ENCODE measurements at places on chromosomes 12 and 14.

DNA sequence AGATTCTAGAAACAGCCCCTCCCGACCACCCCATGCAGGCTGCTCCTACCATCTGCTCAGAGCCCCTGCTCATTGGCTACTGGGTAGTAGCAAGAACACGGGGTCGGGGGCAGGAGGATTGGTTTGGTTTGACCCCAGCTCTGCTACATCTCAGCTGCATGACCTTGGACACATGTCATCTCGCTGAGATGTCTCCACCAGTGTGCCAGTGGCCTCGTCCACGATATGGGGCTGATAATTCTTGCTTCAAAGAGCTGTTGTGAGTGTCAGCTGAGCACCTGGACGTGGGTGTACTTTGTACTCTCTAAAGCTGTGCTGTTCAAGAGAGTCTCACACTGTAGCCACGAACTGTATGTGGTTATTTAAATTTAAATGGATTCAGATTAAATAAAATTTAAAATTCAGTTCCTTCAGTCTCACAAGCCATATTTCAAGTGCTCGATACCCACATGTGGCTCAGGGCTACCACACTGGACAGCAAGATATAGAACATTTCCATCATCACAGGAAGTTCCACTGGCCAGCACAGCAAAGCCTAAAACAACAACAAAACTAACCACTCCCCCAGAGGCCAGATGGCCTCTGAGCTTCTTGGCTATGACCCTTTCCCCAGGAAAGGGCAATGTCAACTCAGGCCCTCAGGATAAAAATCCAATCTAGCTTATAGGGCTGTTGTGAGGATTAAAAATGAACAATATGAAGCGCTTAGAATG, 18.6 kb downstream of the LTBP2 start:
- peak overlapping the region; percentile 58 for H3K27ac ChIP-seq
- DNase-seq: no peak
- H3K27me3 ChIP-seq: no peaks in the 10 kb centered on the region
- H3K4me1 ChIP-seq: peaks cover 29% of the 10 kb centered on the region
- H3K36me3 ChIP-seq: no peaks in the 10 kb centered on the region

DNA sequence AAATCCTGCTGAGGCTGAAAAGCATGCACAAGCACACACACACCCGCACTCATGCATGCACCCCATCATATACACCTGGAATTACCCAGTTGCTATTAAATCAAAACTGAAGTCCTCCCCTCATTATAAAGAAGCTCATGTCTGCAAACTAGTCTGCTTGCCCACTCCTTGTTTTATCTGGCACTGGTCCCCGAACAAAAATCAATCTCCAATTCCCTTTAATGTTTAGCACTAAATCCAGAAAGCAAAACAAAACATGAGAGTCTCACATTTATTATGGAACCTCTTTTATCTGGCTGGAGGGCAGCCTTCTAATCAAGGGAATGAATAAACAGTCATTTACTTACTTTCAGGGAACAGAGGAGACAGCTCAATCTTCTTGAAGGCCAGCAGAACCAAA, 1093.4 kb upstream of the FLRT2 start:
- no peaks in the 10 kb centered on the region for H3K36me3 ChIP-seq
- no peaks in the 10 kb centered on the region for H3K4me1 ChIP-seq
- H3K27ac ChIP-seq: no peak overlapping the region

GRCh38 chr12:3680919-3681594, 71.9 kb downstream of the CRACR2A start:
- DNase-seq: no peak
- H3K27ac ChIP-seq: no peak overlapping the region
- no peaks in the 10 kb centered on the region for H3K27me3 ChIP-seq

- no peak overlapping the region for H3K4me3 ChIP-seq
- H3K27ac ChIP-seq: no peak overlapping the region
- H3K4me1 ChIP-seq: no peaks in the 10 kb centered on the region
- no peaks in the 10 kb centered on the region for H3K36me3 ChIP-seq
These were observed 37.1 kb downstream of the CMAS start for GRCh38 chr12:22083167-22083566.

DNA sequence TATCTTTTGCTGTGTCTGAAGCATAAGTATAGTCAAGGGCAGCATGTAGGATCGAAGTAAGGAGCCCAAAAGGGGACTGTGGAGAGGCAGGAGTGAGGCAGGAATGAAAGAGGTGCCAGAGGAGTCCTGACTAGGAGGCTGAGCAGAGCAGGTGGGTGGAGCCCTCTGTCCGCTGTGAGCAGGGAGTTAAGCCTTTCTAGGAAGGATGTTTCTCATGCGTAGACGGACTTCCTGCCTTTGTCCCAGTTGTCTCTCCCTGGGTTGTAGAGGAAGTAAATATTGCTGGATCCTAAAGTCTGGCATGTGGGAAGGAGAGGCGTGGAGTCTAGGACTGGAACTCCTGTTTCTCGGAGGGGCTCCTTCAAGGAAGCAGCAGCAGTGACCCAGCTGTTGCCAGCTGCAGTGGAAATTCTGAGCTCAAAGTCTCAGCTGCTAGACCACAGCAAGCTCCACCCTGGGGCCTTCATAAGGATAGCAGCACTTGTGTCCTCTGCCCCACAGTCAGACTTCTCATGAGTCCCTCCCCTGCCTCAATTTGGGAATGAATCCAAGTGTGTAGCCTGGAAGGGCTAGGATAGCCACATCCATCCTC, 44.0 kb downstream of the RBMS2 start:
- DNase-seq: no peak
- no peaks in the 10 kb centered on the region for H3K27me3 ChIP-seq
- no peak overlapping the region for H3K27ac ChIP-seq

DNA sequence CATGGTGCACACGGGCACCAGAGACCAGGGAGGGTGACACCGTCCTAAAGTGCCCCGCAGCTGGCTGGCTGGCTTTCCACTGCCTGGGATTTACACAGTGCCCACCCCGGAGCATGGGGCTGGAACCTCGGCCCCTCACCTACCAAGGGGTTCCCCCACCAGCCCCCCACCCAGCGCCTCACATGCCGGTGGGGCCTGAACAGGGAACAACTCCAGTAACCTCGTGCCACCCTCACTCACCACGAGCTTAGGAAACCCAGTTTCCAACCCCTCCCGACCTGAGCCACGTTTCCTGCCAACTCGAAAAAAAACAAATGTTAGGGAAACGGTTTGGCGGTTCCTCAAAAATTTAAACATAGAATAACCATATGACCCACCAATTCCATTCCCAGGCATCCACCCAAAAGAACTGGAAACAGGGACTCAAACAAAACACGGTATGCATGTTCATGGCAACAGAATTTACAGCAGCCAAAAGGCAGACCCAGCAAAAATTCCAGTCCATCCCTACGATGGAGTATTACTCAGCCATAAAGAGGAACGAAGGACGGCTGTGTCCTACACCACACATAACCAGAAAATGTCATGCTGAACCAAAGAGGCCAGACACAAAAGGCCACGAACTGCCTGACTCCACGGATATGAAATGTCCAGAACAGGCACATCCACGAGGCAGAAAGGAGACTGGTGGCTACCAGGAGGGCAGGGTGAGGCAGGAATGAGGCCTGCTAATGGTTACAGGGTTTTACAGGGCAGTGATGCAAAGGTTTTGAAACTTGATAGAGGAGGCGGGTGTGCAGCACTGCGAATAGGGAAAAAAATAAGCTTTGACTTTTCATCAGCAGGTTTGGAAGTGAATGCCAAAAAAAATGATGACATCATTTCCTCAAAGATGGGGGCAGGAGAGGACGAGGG, 68.9 kb downstream of the NCOR2 start:
- H3K36me3 ChIP-seq: peaks cover 5% of the 10 kb centered on the region
- H3K27me3 ChIP-seq: no peaks in the 10 kb centered on the region
- no peak for DNase-seq
- peaks cover 22% of the 10 kb centered on the region for H3K4me1 ChIP-seq
- no peak overlapping the region for H3K27ac ChIP-seq

Measured in B cell (primary cell).